Calu3 (cell line): ENCODE measurements at places on chromosomes 5 and 9. TPM values are rescaled to one million over a fixed set of nuclear protein-coding genes. Genes with fewer than 3 reads are reported as not detected.

The PKD2L2 gene
- not detected in 2 replicates for total RNA-seq

DNA sequence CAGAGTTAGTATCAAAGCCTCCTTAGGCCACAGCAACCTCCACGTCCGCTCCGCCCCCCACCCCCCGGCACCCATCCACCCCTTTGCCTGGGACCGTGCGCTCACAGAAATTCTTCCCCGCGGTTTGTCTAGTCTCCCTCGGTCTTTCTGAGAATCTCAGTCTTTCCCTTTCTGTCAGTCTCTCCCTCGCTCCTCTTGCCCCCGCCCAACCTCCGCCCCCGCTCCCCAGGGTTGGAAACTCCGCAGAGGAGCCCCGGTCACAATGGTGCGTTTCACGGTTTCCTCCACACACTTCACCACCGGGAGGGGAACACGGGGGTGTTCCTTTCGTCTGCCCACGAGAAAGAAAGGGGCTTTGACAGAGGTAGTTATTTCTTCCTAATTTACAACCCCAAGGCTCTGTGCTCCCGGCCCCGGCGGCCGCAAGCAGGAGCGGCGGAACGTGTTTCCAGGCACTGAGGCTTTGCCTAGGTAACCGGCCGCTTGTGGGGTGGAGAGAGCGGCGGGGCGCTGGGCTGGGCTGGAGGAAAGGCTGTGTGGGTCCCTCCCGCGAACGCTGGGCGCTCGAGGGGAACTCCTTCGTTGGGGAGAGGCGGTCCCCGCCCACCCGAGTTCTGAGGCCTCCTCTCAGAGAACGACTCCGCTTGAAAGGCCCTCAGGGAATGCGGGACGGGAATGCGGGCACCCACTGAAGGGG, 2.1 kb downstream of the NR4A3 start:
- DNase-seq: no peak
- peaks cover under 1% of the 10 kb centered on the region for H3K4me1 ChIP-seq
- H3K4me3 ChIP-seq: peak overlapping the region; percentile 90
- H3K36me3 ChIP-seq: peaks cover 54% of the 10 kb centered on the region
- peaks cover 69% of the 10 kb centered on the region for H3K27me3 ChIP-seq

- no peaks in the 10 kb centered on the region for H3K27me3 ChIP-seq
- peaks cover 16% of the 10 kb centered on the region for H3K36me3 ChIP-seq
- peaks cover 41% of the 10 kb centered on the region for H3K4me1 ChIP-seq
- H3K4me3 ChIP-seq: no peak overlapping the region
These were observed 20.9 kb upstream of the ARHGAP26 start for GRCh38 chr5:142749321-142749720.

DNA sequence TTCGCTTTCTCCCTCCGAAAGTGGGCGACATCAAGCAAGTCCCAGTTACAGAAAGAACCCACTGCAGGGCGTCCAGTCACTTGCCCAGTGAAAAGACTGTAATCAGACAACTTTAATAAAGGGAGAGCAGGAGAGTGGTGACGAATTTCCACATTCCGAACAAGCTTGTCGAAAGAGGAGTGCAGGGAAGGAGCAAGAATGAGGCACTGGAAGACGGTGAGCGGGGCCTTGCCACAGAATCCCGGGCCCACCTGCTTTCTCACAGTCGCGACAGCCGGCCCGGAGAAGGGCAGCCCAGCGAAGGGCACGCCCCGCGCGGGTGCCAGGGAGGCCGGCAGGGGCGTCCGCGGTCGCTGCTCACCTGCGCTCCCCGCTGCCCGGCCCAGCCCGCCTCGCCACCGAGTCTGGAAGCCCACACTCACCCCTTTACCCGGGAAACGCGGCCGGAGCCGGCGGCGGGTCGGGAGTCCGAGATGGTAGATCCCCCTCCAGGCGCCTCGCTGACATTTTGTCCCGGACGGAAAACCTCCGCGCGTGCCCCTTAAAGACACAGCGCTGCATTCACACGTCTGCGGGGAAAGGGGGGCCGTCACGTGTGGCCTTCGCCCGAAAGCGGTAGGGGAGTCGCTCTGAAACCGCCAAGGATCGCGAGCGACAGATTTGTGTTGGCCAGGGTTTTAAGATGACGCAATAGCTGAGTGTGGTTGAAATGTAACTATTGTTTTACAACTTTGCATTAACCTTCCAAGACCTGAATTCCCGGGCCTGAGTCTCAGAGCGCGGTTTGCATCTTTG, at the start of gene ZBED3:
TSS of gene ZBED3 (minus strand) at position 597 of the 795 bp plus-strand sequence. CDS start 9,407 bp downstream, outside the sequence.
- no peaks in the 10 kb centered on the region for H3K27me3 ChIP-seq
- H3K4me1 ChIP-seq: peaks cover 17% of the 10 kb centered on the region
- DNase-seq: peak; percentile 83
- peak within 1 kb of the TSS; percentile 95 for H3K27ac ChIP-seq
- H3K36me3 ChIP-seq: peaks cover 30% of the 10 kb centered on the region

- H3K4me1 ChIP-seq: no peaks in the 10 kb centered on the region
- no peak for DNase-seq
- H3K4me3 ChIP-seq: no peak overlapping the region
- no peaks in the 10 kb centered on the region for H3K36me3 ChIP-seq
- no peak overlapping the region for H3K27ac ChIP-seq
These were observed 318.3 kb downstream of the MLLT3 start for GRCh38 chr9:20303996-20304395.

GRCh38 chr5:167688341-167689130, 602.9 kb upstream of the WWC1 start:
- H3K4me1 ChIP-seq: peaks cover 10% of the 10 kb centered on the region
- no peaks in the 10 kb centered on the region for H3K36me3 ChIP-seq
- no peak overlapping the region for H3K27ac ChIP-seq
- no peak for DNase-seq
- H3K4me3 ChIP-seq: no peak overlapping the region

DNA sequence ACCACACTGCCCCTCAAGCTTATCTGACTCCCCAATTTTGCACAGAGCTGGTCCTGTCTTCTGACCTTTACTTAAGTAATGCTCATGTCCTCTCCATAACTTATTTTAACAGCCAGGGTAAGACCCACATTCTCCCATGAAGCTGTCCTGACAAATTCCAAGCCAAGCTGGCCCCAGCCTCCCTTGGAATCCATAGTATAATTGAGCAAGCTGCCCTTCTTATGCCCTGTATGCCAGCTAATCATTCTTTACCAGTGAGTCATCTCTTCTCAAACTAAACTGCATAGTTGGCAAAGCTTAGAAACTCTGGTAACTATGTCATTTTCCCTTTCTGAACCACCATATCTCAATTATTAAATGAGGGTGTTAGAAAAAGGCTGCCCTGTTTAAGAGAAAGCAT, 92.4 kb downstream of the NFIB start:
- H3K27me3 ChIP-seq: no peaks in the 10 kb centered on the region
- DNase-seq: peak; percentile 30
- peaks cover 14% of the 10 kb centered on the region for H3K36me3 ChIP-seq

GRCh38 chr9:93187574-93187973, 3.6 kb downstream of the WNK2 start:
- H3K27ac ChIP-seq: no peak overlapping the region
- peak overlapping the region; percentile 67 for H3K4me3 ChIP-seq
- no peaks in the 10 kb centered on the region for H3K27me3 ChIP-seq
- no peak for DNase-seq
- H3K4me1 ChIP-seq: peaks cover 44% of the 10 kb centered on the region

The SPOCK1 gene
- 3.2 and 3.3 TPM in 2 replicates for total RNA-seq

DNA sequence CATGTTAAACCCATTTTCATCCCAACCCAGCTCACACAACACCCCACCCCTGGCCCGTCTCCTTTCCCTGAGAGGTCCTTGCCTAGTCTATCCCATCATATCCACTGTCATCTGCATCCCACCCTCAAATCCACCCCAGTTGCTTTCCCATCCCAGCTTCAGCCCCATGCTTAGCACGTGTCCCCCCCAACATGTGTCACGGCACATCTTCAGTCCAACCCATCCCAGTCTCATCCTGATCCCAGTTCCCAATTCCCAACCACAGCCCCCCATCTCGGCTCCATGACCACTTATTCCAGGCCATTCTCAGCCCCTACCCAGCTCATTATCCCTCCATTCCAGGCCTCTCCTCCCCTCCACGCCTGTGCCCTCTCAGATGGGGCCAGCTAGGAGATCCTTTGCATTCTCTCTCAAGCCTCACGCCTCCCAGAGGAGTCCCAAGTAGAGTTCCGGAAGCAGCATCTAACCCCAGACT, 605 bp upstream of the DBN1 start:
- peak overlapping the region; percentile 76 for H3K4me3 ChIP-seq
- H3K4me1 ChIP-seq: peaks cover 40% of the 10 kb centered on the region
- H3K27ac ChIP-seq: peak overlapping the region; percentile 25
- no peak for DNase-seq

- no peak for DNase-seq
- no peaks in the 10 kb centered on the region for H3K27me3 ChIP-seq
- H3K27ac ChIP-seq: no peak overlapping the region
- peaks cover 6% of the 10 kb centered on the region for H3K4me1 ChIP-seq
These were observed 384.8 kb upstream of the MEF2C start for GRCh38 chr5:89267788-89268187.

The DAB2IP gene
- 56.3 and 59.0 TPM in 2 replicates for total RNA-seq
